Psoas muscle (tissue), 8 donors: ENCODE measurements at places on chromosomes 6 and 20. TPM values are rescaled to one million over a fixed set of nuclear protein-coding genes. Genes with fewer than 3 reads are reported as not detected.

GRCh38 chr6:43771858-43772680 is 2.1 kb downstream of the VEGFA start:
- peak; percentile 92 for DNase-seq

- peak; percentile 76 for DNase-seq
These were observed 16.1 kb downstream of the BPIFB1 start for GRCh38 chr20:33299111-33299603.

DNA sequence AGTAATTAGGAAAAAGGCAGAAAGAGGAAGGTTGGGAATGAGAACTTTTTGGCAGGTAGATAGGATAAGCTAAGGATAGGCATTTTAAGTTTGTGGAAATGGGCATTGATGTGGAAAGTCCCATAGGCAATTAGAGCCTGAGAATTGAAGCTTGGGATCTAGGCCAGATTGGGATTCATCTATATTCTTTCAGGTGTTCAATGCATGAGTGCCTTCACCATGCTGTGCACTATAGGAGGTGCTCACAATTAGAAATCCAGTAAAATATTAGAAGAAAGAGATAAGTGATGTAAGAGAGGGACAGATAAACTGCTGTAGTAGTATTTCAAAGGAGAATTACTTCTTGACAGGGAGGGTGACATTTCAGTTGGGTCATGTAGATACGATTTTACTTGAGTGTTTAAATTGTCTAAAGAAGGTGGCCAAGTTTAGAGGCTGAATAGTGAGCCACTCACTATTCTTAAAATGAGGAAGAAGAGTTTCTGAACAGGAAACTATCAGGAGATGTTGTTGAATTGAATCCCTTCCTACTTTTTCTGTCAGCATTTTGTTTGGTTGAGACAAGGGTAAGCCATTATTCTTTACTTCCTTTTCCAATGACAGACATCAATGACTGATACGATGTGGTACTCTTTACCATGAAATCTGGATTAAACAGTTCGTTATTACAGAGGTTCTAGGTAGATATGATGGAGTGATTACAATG is 31.0 kb upstream of the CTAGE9 start:
- no peak for DNase-seq

GRCh38 chr6:127582777-127583462 is 5.9 kb downstream of the C6orf58 start:
- no peak for DNase-seq

DNA sequence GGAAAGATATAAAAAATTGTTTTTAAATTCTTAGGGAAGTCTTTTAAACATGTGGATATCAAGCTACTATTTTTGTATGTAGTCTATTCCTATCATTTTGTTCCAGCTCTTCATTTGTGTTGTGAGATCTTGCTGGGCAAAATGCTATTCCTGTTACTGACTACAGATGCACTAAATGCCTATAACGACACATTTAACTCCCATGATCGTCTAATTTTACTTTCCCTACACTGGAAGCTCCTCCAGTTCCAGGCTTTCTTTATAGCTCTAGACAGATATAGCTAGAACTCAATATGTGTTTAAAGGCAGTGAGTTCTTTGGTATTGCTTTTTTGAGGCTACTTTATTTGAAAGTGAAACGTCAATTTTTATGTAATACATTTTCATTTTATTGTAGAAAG is 971.5 kb upstream of the CITED2 start:
- DNase-seq, result no peak

PXDC1 gene
- polyA plus RNA-seq, result 12.2 TPM

- DNase-seq, result no peak
These were observed 1661.3 kb downstream of the HACE1 start for GRCh38 chr6:103198386-103198785.
